ENCODE measurements at places on chromosomes 2 and 18. TPM values are rescaled to one million over a fixed set of nuclear protein-coding genes. Genes with fewer than 3 reads are reported as not detected.

The LINC00305 gene
- not detected for polyA plus RNA-seq

The SERPINB4 gene
- not detected for polyA plus RNA-seq

The MOGAT1 gene
- not detected for polyA plus RNA-seq

The ATP9B gene
- 17.8 TPM for polyA plus RNA-seq

The TUBA3E gene
- polyA plus RNA-seq: not detected

The NT5C1B gene
- not detected for polyA plus RNA-seq

The UGT1A1 gene
- polyA plus RNA-seq: not detected

The REG3A gene
- not detected for polyA plus RNA-seq

The NDUFS1 gene
- polyA plus RNA-seq: 55.6 TPM

The COBLL1 gene
- 4.3 TPM for polyA plus RNA-seq

The INO80C gene
- polyA plus RNA-seq: 43.5 TPM

The SNED1 gene
- 3.6 TPM for polyA plus RNA-seq

The AMER3 gene
- polyA plus RNA-seq: 5.7 TPM

The PFN4 gene
- polyA plus RNA-seq: 0.59 TPM

The HAAO gene
- 2.2 TPM for polyA plus RNA-seq

The PSMA8 gene
- not detected for polyA plus RNA-seq

The SERPINB13 gene
- polyA plus RNA-seq: not detected

The HOXD11 gene
- polyA plus RNA-seq: 5.1 TPM

The BOK gene
- polyA plus RNA-seq: 76.1 TPM

The FBXO48 gene
- 0.64 TPM for polyA plus RNA-seq

The CCBE1 gene
- 0.12 TPM for polyA plus RNA-seq

Data from brain (organoid and tissue), 16 donors.